M059J (cell line): ENCODE measurements at places on chromosomes 2 and 18.

- no peak for DNase-seq
These were observed 316 bp downstream of the WDR12 start for GRCh38 chr2:202911203-202911511.

DNA sequence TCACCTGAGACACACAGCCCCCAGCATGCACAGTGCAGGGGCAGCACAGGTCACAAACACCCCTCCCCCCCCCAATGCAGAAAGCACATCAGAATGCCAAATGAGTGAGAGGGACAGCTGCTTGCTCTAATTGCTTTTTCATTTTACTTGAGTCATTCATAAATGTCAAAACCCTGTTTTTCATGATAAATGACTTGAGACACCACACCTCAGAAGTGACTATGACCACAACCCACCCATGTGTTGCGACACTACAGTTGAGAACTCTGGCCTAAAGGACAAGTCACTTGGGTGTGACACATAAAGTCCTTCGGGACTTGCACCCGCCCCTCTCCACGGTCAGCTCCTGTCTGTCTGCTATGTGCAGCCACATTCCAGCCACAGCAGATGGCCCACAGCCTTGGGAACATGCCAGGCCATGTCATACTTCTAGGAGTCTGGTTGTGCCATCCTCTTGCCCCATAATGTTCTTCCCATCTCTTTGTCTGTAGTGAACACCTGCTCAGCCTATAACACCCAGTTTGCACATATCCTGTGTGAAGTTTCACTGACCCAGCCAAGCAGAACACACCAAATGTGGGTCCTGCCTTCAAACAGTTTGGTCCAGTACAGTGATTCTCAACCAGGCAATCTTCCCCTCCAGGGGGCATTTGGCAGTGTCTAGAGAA is 30.2 kb upstream of the RIOK3 start:
- peak; percentile 90 for DNase-seq

DNA sequence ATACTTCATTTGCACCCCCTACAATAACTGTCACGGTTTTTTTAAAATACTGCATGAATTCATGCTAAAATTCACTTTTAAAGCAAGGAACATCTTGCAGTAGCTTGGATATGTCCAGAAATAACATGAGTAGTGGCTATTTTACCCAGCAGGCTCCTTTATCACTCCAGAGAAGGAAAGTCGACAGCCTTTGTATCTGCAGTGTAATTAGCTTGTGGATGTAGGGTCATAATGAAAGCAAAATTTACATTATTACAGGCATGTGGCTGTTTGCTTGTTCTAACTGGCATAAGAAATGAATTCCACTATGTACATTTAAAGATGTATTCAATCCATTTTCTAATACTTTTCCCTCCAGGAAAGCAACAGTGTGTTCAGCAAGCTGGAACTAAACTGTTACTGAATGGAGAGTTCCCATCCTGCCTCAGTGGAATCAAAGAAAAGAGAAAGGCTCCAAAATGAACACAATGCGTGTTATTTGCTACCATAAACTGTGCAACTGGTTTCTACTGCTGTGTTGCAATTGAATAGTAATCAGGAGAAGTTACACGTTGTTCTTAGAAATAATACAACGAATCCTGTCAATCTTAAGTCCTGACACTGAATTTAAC is 321.2 kb upstream of the VRK2 start:
- DNase-seq = no peak

GRCh38 chr2:217154923-217155322 is 295.1 kb upstream of the TNP1 start:
- no peak for DNase-seq

DNA sequence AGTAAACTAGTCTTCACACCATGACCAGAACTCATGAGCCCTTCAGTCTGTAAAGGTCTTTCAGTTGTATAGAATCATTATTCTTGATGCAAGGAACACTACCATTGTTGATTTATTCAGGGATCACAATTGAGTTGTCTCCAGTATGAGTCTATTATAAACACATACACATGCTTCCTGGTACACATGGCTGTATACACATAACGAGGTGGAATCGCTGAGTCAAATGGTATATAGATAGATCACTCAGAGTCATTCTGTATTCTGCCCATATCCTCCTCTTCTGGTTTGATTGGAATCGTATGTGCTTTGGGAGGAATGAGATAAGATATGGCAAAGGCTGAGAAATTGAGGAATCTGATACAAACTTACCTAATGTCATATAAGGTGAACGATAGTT is 216.0 kb downstream of the UBE2E3 start:
- DNase-seq = no peak

DNA sequence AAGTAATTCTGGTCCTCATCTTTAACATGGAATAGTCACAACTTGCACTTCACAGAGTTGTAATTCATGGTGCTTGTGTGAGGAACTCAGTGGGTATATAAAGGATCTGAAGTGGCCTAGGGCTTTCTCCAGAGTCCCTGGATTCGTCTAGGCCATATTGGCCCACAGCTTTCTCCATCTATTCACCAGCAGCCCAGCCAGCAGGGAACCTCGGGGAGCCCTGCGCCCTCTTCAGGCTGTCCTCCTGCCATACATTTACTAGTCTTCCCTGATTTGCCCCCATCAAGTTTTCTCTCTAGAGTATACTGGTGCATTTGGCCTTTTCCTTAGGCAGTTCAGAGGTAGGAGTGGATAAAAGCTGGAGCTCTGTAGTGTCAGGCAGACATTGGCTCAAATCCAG is 278.3 kb downstream of the MYCN start:
- DNase-seq = no peak

- peak; percentile 88 for DNase-seq
These were observed 43.9 kb upstream of the RAPH1 start for GRCh38 chr2:203578759-203579643.

DNA sequence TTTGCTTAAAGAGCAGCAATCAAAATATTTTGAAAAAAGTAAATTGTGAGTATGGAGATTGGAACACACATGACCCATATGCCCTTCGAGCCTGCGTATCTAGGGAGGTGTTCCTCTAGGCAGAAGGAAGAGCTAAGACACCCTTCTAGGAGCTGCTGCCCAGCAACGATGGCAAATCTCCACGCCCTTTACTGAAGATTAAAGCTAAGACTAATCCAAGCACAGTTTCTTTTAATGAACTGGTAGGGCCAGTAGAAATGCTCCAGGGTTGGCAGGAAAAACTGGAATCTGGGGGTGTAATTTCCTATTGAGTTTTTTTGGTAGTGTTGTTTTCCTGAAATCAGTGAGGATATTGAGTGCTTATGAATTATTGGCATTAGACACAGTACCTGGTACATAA is 712 bp upstream of the SERPINB13 start:
- DNase-seq = no peak

DNA sequence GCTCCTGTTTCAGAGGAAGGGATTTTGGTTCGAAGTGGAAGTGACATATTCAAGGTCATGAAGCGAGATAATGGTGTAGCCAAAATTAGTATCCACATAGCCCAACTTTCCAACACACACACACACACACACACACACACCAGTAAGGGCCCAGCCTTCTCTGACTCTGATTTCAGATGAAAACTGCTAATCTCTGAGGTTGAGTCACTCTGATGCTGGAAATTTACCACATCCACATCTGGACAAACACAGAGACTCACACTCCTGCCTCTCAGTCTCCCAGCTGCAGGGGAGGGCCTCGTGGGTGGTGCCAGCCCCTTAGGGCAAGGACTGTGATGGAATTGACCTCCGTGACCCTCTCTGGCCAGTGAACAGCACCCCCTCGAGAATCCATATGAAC is 29.0 kb upstream of the SLC35F6 start:
- peak; percentile 80 for DNase-seq

DNA sequence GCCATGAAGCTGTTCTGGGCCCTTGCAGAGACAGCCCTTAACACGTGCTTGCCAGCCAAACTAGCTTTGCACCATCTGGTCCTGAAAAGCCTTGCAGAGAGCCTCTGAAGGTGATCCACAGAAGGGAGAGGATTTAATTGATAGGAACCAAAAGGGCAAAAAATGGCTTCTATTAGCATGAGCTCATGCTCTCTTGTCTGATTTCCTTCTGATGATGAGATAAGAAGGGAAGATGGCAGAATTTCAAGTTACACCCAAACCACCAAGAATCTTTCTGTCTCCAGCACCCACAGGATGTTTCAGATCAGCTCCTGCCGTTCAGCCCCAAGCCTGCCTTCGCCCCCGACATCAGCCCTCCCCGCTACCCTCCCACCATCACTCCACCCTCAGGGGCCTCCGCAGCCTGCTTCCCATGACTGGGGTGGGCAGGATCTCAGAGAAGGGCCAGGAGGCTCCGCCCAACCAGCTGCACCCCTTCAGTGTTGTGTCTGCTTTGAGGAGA is 23.4 kb upstream of the GLI2 start:
- DNase-seq = peak; percentile 61

- no peak for DNase-seq
These were observed 215.0 kb downstream of the MYCN start for GRCh38 chr2:16155366-16155765.

- no peak for DNase-seq
These were observed 258.2 kb downstream of the SP3 start for GRCh38 chr2:173706936-173707335.

DNA sequence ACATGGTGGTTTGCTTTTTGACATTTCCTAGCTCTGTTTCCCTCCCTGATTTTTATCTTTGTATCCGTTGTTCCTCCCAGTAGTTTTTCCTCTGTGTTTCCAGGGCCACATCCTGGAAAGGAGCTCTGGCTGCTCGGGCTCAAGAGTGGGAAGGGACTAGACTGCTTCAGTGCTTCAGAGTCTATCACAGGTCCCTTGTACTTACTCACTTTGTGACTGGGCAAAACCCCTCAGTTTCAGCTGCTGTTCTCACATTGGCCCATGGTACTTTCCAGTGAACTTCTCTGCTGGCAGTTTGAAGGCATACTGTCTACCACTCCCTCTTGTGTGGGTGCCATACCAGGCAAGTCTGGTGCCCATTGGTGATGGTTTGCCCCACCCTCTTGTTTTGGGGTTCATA is 7.5 kb upstream of the STAMBP start:
- no peak for DNase-seq

DNA sequence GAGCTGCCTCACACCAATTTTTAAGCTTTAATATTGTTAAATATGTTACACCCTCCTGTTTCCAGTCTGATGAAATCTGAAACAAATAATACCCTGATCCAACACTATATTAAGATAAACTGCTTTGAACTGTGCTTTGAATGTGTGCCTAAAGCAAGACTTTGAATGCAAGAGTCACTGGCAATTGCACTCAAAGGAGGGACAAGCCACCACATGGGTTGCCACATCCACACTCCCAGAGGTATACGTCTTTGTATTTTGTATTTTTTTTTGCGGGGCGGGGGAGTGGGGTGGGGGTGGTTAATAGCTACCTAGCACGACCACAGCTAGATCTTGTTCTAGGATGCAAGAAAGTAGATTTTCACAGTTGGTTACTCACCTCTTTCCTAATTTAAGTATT is 1.8 kb upstream of the ZEB2 start:
- DNase-seq = no peak

- DNase-seq = no peak
These were observed 11.5 kb downstream of the MSGN1 start for GRCh38 chr2:17827785-17828184.

DNA sequence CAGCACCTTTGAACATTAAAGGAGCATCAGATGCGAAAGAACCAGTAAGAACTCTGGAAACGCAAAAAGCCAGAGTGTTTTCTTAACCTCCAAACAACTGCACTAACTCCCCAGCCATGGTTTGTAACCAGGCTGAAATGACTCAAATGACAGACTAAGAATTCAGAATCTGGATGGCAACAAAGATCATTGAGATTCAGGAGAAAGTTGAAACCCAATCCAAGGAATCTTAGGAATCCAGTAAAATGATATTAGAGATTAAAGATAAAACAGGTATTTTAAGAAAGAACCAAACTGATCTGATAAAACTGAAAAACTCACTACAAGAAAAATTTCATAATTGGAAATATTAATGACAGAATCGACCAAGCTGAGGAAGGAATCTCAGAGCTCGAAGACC is 116.7 kb downstream of the PTRHD1 start:
- peak; percentile 3 for DNase-seq

DNA sequence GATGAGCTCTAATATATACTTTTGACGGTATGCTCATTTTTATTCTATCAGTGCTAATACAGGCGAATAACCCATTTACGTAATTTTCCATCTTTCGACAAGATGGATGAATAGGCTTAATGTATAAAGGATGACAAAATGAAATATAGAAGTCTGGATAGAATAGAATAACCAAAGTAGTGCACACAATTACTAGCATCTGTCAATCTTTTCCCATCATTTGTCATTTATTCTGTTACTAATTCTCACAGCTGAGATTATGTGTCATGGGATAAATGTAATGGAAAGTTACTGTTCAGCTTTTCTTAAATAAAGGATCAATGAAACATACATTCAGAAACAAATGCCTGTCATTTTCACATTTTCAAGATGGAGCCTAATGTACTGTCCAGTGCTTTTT is 548.6 kb downstream of the LRRTM4 start:
- DNase-seq = no peak

DNA sequence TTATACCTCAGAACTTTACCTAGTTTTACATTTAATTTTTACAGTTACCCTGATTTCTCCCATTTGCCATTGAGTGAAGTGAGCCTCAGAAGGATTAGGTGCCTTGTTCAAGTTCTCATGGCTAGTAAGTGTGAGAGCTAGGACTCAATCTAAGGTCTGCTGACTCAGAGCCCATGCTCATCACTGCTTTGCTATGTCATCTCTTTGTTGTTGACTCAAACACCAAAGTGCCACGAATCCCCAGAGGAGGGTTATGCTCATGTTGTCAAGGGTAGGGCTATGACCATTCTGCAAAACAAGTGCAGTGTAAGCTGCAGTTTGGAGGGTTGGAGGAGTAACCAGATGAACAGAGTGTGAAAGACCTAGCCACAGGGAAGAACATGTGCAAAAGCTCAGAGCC is 185.4 kb upstream of the SKOR2 start:
- no peak for DNase-seq

DNA sequence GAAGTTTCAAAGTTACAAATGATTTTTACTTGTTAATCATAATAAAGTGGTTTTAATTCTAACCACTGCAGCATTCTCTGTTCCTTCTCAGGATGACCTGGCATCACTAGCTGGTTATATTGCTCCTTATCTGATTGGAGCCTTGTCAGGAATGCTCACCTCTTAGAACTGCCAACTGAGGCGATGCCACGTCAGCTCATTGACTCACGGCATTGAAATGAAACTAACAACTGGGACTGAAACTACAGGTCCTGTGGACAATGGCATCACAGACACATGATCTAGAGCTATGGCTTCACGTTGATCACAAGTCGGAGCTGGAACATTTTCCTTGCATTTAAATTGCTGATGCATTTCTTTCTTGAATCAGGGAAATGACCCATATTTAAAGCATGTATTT is 54.9 kb upstream of the MAP2 start:
- peak; percentile 100 for DNase-seq

DNA sequence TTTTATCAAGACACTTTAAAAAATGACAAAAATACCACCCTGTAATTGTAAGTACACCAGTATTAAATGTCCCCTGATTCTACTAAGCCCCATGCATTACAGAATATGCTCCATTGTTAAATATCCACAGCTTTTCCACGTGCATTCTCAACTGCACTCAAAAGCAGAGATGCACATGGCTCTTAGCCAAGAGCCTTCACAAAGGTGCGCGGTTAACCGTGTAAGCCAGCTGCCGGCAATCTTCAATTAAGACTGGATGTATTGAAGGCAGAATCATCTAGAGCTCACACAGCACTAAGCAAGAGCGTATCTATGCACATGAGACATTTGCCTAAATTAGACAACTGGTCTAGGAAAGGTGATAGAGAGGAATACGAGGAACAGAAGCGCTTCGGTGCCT is 278.3 kb downstream of the NAPG start:
- no peak for DNase-seq

GRCh38 chr2:140701726-140702125 is 1429.1 kb downstream of the LRP1B start:
- DNase-seq = no peak
